Cerebellar cortex (tissue), 1 donor: ENCODE measurements at places on chromosomes 3 and 15.

DNA sequence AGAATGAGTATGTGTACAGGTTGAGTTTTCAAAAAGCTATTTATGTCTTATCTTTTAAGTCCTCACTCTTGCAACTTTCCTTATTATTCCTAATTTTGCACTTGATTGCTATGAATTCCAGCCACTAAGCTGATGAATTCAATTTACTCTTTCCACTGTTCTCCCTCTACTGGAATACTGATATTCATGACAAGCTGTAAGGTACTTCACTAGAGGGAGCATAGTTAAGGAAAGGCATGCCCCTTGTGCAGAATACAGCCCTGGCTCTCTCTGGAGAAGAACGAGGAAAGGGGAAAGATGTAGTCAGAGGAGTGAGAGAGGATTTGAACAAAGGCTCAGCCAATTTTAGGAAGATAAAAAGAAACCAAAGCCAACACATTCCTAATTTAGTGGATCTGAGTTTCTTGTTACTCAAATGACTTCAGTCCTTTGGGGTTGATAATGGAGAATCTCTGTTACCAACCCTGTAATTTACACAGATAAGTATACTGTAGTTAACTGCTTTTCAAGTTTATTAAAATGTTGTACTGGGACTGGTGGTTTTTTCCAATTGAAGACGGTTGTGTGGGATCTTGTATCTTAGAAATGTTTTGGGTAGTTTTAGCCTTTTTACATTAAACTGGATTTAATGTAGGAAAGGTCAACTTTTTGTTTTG is 4.0 kb downstream of the SCAANT1 start:
- DNase-seq, result no peak

- no peak for DNase-seq
Measured at GRCh38 chr3:170565495-170565894, 20.4 kb downstream of the SLC7A14 start.

GRCh38 chr3:58250093-58250707 is 12.6 kb downstream of the ABHD6 start:
- DNase-seq, result no peak

DNA sequence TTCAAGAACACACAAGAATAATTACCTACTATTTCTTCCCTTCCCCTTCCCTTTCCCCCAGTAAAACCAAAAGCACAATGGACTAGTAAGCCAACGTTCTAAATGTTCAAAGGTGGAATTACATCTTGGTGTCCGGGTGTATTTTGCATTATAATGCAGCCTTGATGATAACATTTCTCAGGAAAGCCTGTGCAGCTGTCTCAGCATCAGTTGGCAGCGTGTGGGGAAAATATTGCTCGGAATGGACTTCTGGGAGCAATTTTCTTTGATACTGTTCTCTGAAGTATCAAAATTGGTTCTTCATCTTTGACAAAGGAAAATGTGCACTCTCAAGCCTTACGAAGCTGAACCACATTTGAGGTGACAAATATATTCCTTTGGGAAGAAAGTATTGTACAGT is 198.9 kb downstream of the AGBL1 start:
- no peak for DNase-seq

- DNase-seq, result peak; percentile 75
Measured at GRCh38 chr3:134364061-134364935, 9.9 kb downstream of the AMOTL2 start.

- DNase-seq, result no peak
Measured at GRCh38 chr3:105385819-105386508, 19.3 kb downstream of the ALCAM start.

DNA sequence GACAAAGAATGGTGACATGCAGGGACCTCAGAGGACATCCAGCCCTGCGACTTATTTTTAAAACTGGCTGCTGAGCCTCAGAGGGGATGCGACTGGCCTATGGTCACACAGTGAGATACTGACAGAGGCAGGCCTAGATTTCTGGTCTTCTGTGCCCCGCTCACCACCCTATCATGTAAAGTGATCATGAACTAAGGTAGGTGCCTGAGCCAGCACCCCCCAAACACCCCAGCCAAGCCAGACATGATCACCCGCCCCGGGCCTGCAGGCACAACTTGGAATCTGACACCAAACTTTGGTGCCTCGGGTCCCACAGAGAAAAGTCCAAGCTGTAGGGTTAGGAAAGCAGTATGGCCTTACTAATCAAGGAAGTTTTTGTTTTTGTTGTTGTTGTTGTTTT is 33.9 kb upstream of the HHATL start:
- DNase-seq, result no peak

DNA sequence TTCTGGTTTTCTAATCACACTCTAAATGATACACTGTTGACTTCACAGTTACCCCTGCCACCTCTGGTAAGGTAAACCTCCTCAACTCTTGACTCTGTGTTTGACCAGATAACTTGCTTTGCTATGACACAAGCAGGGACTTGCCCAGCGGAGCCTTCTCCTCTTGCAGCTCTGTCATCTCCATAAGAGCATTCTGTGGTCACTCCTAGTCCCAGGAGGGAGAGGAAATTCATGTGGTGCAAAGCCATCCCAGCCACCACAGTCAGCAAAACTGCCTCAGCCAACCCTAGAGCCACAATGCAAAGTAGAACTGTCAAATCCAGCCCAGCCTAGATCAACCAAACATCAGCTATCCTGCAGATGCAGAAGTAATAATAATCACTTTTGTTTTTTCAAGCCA is 144.7 kb upstream of the GADL1 start:
- DNase-seq, result no peak

GRCh38 chr3:140316868-140317400 is 360.9 kb upstream of the TRIM42 start:
- no peak for DNase-seq

- no peak for DNase-seq
Measured at GRCh38 chr15:39591141-39591895, 10.4 kb downstream of the THBS1 start.

DNA sequence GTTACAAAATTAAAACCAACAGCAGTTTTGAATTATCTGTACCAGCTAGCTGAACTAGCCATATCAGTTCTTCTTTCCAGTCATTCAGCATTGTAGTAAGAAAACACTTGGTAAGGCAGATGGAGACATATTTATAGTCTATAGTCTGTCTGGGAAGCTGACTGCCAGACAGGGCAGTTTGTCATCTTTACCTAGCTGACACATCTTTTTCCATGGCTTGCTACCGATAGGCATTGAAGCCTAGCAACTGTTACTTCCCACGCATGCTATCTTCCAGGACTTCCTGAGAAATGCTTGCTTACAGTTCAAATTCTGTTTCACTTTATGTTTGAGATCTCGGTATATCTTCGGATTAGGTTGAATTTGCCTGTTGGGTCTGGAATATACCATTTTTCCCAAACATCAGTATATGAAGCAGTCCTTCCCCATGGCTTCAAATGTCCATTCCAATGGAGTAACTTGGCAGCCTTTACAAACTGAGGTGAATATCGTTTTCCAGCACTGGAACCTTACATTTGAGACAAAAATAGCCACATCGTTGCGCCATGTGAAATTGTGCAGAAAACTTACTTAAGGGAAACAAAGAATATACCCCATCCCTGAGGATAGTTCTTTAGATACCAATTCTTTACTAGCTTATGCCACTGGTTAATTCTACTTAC is 8.8 kb downstream of the GNL3 start:
- no peak for DNase-seq

DNA sequence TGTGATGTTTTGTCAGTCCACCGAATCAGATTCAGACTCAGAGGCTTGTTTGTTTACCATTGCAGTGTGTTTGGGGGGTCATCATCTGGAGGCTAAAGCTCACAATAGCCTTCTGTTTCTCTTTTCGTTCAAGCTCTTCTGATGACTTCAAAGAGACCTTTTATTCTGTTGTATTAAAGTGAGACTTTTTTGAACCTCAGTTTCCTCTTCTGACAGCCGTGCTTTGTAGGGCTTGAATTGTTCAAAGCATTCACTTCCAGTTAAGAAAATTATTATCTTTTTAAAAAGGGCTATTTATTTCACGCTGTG is 1.3 kb downstream of the PXK start:
- DNase-seq, result no peak

DNA sequence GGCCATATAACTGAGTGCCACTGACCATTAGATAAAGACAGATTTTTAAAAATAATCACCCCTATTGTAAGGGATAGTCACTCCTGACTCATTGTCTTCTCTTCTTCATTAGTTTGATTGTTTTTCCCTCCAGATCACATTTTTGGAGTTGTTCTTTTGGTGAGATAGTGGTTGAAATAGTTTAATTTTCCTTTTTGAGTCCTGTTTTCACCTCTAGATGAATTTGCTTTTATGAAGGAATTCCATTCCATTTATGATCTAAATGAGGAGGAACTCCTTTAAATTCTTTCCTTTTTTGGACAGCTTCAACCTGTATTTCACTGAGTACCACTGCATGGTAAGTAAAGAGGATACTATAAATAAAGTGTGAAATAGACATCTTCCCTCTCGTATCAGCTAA is 112.4 kb downstream of the GREM1 start:
- no peak for DNase-seq

- DNase-seq, result no peak
Measured at GRCh38 chr3:157414861-157415260, 21.8 kb upstream of the PTX3 start.

GRCh38 chr3:117603097-117603496 is 893.5 kb downstream of the TUSC7 start:
- no peak for DNase-seq

- no peak for DNase-seq
Measured at GRCh38 chr15:40038275-40038637, 725 bp downstream of the SRP14 start.

- no peak for DNase-seq
Measured at GRCh38 chr3:18237251-18238005, 187.7 kb downstream of the SATB1 start.

- no peak for DNase-seq
Measured at GRCh38 chr3:31671976-31672375, 139.3 kb downstream of the STT3B start.

- peak; percentile 35 for DNase-seq
Measured at GRCh38 chr15:71443538-71443937, 328.3 kb downstream of the THSD4 start.

GRCh38 chr15:66288551-66289185 is 4.7 kb upstream of the DIS3L start:
- DNase-seq, result no peak

- DNase-seq, result no peak
Measured at GRCh38 chr15:52764731-52765130, 25.4 kb downstream of the ONECUT1 start.

DNA sequence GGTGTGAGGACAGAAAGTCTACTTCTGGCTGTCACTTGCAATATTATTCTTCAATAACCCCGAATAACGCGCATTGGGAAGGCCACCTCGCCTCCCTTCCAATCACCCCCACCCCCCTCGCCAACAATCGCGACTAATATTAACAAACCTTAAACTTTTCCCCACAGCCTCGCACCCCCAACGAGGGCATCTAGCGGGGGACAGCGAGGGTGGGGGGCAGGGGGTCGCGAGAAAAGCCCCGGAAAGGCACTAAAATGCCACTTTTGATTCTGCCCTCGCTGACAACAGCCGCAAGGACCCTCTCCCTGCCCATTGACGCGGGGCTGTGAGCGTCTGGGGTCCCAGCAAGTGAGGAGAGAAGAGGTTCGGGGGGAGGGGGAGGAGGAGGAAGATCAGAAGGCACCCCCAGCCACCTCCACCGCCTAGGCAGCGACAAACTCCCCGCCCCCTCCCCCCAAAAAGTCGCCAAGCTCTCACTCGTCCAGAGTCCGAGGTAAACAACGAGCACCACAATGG is 868 bp downstream of the SATB1 start:
- DNase-seq, result no peak

- no peak for DNase-seq
Measured at GRCh38 chr15:100191161-100191560, 150.6 kb downstream of the ADAMTS17 start.

DNA sequence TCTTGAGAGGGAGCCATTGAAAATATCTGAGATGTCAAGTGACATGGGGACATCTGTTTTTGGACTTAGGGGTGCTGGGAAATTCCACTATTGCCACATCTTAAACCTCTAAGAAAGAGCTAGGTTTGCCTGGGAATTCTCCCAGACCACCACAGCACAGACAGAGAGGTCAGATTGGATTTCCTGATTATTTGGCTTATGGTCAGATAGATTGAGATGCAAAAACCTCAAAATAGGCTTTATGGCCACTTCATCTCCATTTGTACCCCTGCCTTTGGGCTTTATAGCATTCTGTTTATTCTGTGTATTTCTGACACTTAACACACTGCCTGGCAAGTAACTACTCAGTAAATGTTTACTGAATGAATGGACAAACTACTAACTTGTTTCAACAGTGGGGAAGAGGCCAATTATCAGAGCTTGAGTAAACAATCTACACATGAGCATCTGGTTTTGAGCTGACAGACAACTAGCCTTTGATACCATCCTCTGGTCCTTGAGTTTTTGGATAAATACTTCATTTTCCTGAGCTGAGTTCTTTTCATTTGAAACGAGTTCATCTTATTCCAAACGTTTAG is 81.8 kb downstream of the TP63 start:
- DNase-seq, result no peak

- DNase-seq, result no peak
Measured at GRCh38 chr15:79680720-79681119, 216.1 kb downstream of the MTHFS start.

DNA sequence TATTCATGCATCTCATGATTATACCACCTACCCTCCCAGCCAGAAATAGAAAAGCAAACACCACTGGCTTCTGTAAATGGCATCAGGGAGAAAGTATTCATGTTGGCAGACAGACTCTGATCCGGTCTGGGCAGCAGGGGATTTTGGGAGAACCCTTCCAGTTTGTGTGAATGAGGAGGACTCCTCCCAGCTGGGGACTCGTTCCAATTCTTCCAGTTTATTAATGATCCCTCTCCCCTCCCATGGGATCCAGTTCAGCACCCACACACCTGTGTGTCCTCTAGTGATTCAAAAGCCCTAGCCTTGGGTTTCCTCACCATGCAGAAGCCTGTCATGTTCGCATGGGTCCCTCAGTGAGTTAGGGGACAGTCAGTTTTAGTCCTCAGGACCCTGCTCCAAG is 110.9 kb downstream of the IQSEC1 start:
- no peak for DNase-seq

- DNase-seq, result no peak
Measured at GRCh38 chr15:76994001-76994400, 925 bp upstream of the PSTPIP1 start.

GRCh38 chr3:72426618-72427397 is 421.4 kb downstream of the SHQ1 start:
- DNase-seq, result no peak

DNA sequence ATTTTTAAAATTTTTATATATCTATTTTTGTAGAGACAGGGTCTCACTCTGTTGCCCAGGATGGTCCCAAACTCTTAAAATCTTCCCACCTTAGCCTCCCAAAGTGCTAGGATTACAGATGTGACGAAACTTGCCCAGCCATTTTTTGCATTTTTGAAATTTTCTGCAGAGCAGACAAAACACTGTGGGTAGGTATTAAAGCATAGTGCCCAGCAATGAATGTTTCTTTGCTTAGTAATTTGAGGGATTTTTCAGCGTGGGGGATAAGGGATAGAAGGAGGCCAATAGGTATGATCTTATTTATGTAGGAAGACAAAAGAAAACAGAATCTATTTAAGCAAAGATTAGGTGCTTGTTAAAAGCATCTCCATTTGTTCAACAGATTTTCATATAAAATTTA is 446.8 kb upstream of the DPH6 start:
- DNase-seq, result no peak
